ENCODE measurements at places on chromosomes 1 and 21.

GRCh38 chr1:112445596-112445995 is 49.6 kb downstream of the CTTNBP2NL start:
- DNase-seq, result no peak

- DNase-seq, result no peak
Observed at GRCh38 chr1:165678509-165678908, 19.9 kb downstream of the ALDH9A1 start.

DNA sequence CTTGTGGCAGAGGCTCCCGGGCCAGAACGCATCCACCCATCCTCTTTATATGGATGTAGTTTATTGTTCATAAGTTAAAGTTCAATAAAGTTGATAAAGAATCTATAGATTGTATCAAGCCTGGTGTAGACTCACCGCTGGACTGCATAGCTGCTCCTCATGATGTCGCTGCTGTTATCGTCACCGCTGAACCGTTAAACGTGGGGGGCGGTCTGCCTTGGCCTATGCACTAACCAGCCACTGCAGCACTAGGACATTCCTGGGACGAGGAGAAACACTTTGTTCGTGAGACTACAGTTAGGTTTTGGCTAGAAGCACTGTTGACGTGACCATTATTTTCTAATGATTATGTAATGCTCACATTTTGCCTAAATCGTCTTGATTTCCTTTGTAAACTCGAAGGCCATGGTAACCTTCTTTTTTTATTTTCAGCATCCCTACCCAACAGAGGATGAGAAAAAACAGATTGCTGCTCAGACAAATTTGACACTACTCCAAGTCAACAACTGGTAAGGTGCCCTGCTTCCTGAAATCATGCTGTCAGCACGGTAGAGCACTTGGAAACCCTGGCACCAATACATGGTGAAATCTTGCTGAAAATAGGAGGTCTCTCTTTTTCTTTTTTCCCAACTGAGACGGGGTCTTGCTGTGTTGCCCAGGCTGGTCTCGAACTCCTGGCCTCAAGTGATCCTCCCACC is 50.2 kb downstream of the PKNOX1 start:
- no peak for DNase-seq

DNA sequence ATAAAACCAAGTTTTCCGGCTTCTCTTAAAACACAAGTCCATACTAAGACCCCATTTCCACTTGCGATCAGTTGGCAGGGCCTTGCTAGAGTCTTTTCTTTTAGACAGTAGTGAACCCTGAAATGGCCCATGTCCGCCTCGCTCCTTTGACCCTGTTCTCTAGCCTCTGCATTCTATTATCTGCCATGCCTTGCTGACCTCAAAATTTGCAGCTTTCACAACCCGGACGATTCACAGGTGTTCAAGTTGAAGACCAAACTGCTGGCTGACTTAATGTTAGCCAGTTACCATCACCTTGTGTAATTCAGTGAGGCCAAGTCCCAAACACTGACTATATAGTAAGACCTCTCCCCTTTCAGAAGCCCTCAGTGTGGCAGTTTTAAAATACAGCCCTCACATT is 174.2 kb downstream of the PCP4 start:
- DNase-seq, result no peak

Data from A549 (cell line).